ENCODE measurements at places on chromosomes 1 and 21.

DNA sequence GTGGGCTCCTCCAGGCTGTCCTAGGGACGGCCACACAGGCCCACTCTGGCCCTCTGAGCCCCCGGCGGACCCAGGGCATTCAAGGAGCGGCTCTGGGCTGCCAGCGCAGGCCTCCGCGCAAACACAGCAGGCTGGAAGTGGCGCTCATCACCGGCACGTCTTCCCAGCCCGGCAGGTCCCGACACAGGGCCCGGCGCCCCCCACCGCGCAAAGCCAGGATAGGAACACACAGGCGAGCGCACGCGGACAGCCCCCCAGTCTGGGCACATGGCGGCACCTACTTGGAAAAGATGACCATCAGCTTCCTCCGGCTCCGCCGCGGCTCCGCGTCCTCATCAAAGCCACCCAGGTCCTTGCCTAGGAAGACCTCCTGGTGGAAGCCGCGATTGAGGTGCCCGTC lies 3.6 kb downstream of the SDF4 start:
- no peak for DNase-seq

DNA sequence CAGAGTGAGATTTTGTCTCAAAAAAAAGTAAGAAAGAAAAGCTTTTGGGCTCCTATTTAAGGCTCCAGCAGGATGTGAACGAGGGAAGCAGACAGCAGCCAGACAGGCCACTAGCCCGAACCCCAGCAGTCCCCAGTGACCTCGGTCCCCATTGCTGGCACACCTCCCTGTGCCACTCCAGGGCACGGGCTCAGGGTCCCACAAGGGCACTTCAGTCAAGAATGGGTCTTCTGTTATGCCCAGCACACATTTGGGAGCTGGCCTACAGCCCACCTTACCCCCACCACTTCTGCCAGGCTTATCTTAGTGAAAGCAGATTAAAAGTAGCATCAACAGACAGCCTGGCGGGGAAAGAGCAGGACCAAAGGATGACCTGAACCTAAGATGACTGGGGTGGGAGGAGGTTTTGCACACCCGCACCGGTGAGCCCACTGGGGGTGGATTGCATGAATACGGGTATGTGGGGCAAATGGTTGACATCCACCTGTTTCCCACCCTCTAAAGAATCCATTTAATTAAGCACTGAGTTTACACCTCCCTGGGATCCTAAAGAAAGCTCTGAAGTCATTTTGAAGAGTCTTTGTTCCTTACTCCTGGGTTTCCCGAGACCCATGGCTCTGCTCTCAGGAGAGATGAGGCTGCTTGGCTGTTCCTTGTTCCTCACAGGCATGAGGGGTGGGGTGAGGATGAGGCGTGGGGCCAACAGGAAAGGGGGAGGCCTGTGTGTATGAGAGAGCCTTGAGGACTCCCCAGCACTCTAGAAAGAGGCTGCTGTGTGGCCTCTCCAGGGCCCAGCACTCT lies 4.7 kb downstream of the CHI3L1 start:
- DNase-seq = no peak

DNA sequence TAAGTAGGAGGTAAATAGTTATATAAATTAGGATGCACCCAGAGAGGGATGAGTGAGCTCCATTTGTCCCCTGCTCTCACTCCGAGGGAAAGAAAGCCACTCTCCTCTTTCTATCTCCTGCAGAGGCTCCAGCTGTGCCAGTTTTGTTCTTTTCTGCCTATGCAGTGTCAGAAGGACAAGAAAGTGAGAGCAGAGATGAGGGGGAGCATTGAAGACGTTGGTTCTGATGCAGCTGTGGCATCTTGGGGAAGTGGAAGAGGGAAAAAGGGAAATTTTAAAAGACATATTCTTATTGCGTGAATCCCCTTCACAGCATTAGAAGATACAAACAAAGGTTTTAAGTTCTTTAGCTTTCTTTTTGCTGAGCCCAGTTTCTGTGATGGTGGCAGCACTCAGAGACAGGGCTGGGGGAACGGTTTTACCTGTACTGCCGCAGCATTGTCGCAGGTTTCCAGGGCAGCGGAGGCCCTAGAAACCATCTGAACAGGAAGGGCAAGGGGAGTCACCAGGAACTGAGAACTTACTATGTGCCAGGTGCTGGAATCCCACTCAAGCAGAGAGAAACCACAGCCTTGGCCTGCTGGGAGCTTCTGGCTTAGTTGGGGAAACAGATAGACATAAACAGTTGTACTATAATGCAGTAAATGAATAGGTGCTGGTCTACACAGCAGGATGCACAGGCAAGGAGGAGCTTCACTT lies 44.9 kb upstream of the USP24 start:
- DNase-seq = no peak

DNA sequence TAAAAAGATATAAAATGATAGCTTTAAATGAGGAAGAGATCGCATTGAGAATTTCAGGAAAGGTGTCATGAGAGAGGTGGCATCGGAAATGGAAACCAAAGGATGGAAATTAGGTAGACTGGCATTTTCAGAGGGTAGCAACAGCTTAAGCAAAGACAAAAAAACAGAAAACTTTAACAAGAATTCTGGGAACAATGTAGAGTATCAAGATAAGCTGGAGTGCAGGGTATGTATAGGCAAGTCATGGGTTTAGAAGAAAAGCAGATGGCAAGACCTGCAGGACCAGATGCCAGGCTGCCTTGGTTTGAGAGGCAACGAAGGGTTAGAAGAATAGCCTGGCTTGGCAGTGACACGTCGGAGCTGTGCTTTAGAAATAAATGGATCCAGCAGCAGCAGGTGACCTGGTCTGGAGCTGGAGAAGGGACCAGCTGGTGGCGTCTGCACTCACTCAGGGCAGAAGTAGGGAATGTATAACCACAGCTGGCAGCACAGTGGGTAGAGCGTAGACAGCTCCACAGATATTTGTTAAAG lies 149.4 kb upstream of the TIAM1 start:
- no peak for DNase-seq

- DNase-seq = no peak
These were observed 10.5 kb downstream of the TMEM35B start for GRCh38 chr1:34974626-34975025.

DNA sequence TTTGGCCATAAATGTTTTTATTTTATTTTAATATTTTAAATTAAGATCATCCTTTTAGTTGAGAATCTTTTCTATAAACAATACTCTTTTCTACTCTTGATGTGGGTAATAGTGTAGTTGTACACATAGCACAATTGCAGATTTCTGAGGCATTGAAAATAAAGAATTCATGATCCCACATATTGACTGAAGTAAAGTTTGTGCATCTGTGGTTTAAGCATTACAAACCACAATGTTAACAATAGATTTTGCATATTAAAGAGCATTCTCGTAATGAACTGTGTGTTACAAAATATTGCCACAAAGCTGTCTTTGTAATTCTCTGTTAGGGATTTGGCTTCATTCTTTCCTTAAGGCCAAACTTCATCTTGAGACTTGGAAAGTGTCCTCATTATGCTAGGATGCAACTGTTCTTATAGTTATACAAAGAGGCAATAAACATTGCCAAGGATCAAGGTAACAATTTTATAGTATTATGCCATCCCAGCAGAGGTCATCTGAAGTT lies 256.8 kb downstream of the OLFM3 start:
- DNase-seq = no peak

GRCh38 chr1:175408986-175409385 lies 216.4 kb upstream of the KIAA0040 start:
- DNase-seq = no peak

GRCh38 chr21:46207920-46208591 lies 20.5 kb downstream of the LSS start:
- no peak for DNase-seq

GRCh38 chr21:15638856-15639549 lies 90.8 kb upstream of the USP25 start:
- no peak for DNase-seq

GRCh38 chr1:245583575-245584330 lies 429.0 kb downstream of the KIF26B start:
- DNase-seq = no peak

DNA sequence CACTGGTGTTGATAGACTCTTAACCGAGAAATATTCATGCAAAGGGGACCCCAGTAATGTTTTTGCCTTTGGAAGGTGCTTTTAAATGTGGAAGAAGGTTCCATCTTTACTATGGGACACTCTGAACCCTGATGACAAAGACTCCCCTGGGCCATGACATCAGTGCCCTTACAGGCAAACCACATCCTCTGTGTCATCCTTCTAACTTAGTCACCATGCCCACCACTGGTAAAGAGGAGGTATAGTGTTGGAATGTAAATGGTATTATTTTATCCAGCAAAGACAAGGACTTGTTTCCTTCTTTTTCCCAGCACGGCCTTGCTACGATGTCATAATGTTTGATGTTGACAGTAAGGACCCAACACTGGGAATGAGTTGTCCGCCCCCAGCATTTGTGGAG lies 12.6 kb downstream of the METTL13 start:
- no peak for DNase-seq

GRCh38 chr1:154474802-154475201 lies 27.2 kb upstream of the TDRD10 start:
- no peak for DNase-seq

- no peak for DNase-seq
These were observed 20.7 kb downstream of the CD34 start for GRCh38 chr1:207890136-207890738.
